Osteocyte (in vitro differentiated cells): ENCODE measurements at places on chromosomes 6 and 20. TPM values are rescaled to one million over a fixed set of nuclear protein-coding genes. Genes with fewer than 3 reads are reported as not detected.

Gene SLC24A3
- total RNA-seq, result 0.11 TPM in 1 of 2 replicates, not detected in the other

Gene F13A1
- total RNA-seq, result 2.8 and 3.6 TPM in 2 replicates

Gene SAPCD1
- total RNA-seq, result 2.5 and 3.4 TPM in 2 replicates

Gene TNXB
- 13.1 and 13.9 TPM in 2 replicates for total RNA-seq

Gene STMND1
- total RNA-seq, result not detected in 2 replicates

Gene GPANK1
- total RNA-seq, result 17.0 and 18.7 TPM in 2 replicates

Gene SMIM26
- total RNA-seq, result 55.7 and 56.1 TPM in 2 replicates

Gene SCRT2
- total RNA-seq, result not detected in 2 replicates

Gene JPH2
- 14.2 and 16.5 TPM in 2 replicates for total RNA-seq

Gene KCNQ2
- total RNA-seq, result not detected in 2 replicates

Gene THBS2
- 650 and 687 TPM in 2 replicates for total RNA-seq

Gene TENT5A
- total RNA-seq, result 25.8 and 27.0 TPM in 2 replicates

Gene ZKSCAN8
- 34.7 and 36.3 TPM in 2 replicates for total RNA-seq

Gene PDYN
- total RNA-seq, result not detected in 2 replicates

Gene GINS1
- 5.8 and 6.2 TPM in 2 replicates for total RNA-seq

Gene SENP6
- 95.0 and 101 TPM in 2 replicates for total RNA-seq

Gene KATNA1
- 19.2 and 20.0 TPM in 2 replicates for total RNA-seq

Gene SLC22A3
- not detected in 2 replicates for total RNA-seq

Gene OR2H1
- not detected in 2 replicates for total RNA-seq

Gene RBPJL
- total RNA-seq, result not detected in 2 replicates

Gene KHDC1L
- not detected in 2 replicates for total RNA-seq

Gene CCR6
- total RNA-seq, result not detected in 2 replicates

Gene NKX2-2
- total RNA-seq, result not detected in 2 replicates

Gene HSPA12B
- not detected in 2 replicates for total RNA-seq

Gene MCCD1
- total RNA-seq, result not detected in 2 replicates

Gene WFDC13
- not detected in 2 replicates for total RNA-seq

Gene OPRM1
- not detected in 2 replicates for total RNA-seq

Gene PRDM13
- total RNA-seq, result not detected in 2 replicates

Gene SLC22A2
- total RNA-seq, result not detected in 2 replicates

Gene ARMC2
- 7.6 and 8.3 TPM in 2 replicates for total RNA-seq

Gene ADTRP
- not detected in 2 replicates for total RNA-seq

Gene ELOVL4
- total RNA-seq, result 4.8 and 6.0 TPM in 2 replicates

Gene LINC00237
- not detected in 2 replicates for total RNA-seq

Gene ZSCAN23
- total RNA-seq, result 5.4 and 6.0 TPM in 2 replicates

Gene OTOR
- not detected in 2 replicates for total RNA-seq

Gene WASF1
- 23.9 and 26.2 TPM in 2 replicates for total RNA-seq
